ENCODE measurements at places on chromosomes 12 and 14. TPM values are rescaled to one million over a fixed set of nuclear protein-coding genes. Genes with fewer than 3 reads are reported as not detected.

DNA sequence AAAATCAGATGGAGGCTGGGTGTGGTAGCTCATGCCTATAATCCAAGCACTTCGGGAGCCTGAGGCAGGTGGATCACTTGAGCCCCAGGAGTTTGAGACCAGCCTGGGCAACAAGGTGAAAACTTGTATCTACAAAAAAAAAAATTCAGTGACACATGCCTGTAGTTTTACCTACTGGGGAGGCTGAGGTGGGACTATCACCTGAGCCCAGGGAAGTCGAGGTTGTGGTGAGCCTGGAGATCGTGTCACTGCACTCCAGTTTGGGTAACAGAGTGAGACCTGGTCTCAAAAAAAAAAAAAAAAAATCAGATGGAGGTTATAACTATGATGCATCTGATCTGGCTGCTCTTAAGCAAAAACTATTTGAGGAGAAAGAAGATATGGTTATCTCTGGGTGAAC lies 26.6 kb upstream of the PPFIBP1 start:
- no peak for DNase-seq

Gene RBP5
- total RNA-seq: not detected

DNA sequence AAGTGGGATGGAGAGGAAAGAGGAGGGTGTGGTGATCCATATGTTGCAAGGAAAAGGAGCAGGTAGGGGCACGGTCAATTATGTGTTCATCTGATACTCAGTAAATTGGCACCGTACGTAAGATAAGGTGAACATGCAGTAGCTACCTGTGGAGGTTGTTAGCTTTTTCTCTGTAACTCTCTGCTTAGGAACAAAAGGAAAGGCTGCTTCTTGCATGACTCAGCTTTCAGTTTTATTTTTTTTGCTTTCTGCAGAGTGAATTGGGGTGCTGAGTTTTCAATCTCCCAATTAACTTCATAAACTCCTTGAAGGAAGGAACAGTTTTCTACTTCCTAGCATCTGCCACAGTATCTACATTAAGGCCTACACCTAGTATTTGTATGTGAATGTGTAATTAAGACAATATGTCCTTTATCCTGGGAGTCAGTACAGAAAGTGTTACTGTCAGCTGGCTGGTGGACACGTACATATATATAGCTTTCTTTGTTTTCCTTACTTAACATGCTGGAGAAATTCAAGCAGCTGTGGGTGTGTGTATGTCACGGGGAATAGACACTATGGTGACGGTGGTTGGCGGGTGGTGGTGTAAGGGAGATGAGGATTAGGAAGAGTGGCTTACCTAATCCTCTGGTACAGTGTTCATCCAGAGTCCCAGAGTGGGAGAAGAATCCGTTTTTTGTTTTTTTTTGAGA lies 40.1 kb upstream of the WNK1 start:
- no peak for DNase-seq

Gene PA2G4
- 588 TPM for total RNA-seq

DNA sequence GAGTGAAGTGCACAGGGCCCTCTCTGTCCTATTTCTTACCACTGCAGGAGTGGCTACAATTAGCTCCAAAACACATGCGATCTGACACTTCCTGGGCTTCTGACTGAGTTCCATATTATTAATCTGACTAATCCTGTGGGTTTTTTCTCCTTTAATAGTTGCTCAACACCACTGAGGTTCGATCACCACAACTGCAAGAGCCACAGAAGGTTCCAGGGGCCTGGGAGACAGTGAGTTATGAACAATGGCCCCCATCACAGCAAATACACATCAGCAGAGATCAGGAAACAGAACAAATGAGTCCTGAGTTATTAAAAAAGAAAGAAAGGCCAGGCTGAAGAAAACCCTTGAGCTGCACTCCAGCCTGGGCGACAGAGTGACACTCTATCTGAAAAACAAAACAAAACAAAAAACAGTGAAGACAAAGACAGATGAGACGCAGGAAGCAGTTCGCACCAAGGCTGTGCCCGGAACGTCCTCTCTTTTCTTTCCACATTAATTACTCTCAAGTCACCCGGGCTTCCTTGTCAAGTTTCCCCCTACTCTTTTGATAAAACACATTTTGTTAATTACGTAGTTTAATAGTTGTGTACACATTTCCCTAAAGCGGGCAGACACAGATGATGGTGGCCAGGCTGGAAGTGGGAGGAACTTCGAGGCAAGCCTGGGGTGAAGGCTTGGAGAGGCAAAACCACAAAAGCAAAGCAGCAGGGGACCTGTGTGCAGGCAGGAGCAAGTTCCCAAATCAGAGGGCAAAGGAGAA lies 42.7 kb downstream of the CDC42BPB start:
- no peak for DNase-seq

Gene SDS
- not detected for total RNA-seq

Gene GLIPR1L1
- not detected for total RNA-seq

Gene TAS2R13
- 0.12 TPM for total RNA-seq

GRCh38 chr12:95970905-95971304 lies 25.2 kb downstream of the HAL start:
- DNase-seq: no peak

DNA sequence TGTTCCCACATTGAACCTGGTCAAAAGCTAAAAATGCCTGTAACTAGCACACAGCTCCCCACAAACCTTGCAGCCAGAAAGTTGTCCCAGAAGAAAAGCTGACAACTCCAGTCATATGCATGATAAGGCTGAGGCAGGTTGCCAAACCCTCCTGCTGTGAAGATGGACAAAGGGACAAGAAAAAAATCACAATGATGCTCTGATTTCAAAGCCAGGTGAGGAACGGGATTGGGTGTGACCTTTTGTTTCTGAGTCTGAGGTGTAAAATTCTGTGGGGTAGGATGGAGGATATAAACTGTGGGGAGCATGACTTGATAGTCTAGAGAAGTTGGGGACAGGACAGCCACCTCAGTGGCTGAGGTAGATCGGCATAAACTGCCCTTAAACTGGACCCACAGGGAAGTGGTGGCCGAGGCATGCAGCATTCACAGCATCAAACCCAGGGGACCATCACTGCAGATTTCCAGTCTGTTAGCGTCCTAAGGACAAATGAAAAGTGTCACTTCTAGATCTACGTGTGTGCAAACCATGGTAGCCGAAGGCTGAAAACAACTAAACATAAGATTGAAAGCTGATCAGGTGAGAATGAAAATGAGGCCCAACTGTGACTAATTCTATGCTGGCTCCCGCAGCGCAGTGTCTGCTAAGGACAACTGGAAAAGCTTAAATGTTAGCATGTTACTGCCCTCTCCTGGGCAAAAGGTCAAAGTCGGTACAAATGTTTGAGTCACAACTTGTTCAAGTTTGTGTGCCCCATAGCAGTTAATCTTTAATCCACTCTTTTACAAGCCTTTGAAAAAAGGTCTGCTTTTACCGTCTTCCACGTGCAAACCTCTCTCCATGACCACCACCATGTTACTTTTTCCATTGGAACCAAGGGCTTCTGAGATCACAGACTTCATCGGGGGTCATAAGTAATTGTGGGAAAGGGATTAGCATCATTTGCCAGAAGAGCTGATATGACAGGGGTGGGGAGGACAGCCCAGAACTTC lies 39.8 kb downstream of the GRIN2B start:
- DNase-seq: no peak

DNA sequence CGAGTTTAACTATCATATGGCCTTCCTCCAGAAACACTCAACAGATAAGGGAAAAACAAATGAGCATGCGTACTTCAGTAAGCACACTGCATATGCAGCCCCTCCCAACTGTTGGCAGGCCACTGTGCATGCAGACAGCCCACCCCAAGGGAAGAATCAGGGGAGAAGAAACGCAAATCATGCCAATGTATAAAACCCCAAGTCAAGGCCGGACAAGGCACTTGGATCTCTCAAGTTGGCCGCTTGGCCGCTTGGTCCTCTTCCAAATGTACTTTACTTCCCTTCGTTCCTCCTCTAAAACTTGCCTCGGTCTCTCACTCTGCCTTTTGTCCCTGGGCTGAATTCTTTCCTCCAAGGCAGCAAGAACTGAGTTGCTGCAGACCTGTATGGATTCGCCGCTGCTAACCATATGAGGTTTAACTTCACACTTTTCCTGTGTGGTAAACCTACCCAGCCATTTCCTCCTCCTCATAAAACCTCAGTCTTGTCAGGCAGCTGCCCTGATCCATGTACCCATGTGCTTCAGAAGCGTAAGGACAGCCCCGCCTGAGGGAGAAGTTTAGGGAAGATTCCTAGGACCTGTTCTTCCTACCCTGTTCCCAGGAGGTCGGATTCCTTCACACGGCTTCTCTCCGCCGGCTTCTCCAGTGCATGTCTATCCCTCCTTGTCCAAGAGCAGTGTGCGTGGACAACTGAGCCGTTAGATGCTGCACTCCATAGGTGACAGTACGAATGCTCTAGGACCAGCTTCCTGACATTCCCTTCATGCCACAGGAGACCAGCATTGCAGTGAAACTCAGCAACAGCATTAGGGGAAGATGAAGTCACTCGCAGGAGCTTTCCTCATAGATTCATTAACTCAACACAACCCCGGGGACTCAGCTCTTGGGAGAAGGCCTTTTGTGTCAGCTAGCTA lies 188.0 kb downstream of the MON2 start:
- DNase-seq: no peak

- no peak for DNase-seq
These were observed 44.2 kb downstream of the SOCS2 start for GRCh38 chr12:93616584-93617101.

Gene SOX5
- total RNA-seq: not detected

Gene SSPN
- total RNA-seq: not detected

GRCh38 chr12:6201826-6202225 lies 1.6 kb downstream of the CD9 start:
- DNase-seq: no peak
